ENCODE measurements at places on chromosomes 12 and 14. TPM values are rescaled to one million over a fixed set of nuclear protein-coding genes. Genes with fewer than 3 reads are reported as not detected.

Gene SLCO1B1
- not detected for total RNA-seq

Gene GLS2
- total RNA-seq = 2.4 TPM

DNA sequence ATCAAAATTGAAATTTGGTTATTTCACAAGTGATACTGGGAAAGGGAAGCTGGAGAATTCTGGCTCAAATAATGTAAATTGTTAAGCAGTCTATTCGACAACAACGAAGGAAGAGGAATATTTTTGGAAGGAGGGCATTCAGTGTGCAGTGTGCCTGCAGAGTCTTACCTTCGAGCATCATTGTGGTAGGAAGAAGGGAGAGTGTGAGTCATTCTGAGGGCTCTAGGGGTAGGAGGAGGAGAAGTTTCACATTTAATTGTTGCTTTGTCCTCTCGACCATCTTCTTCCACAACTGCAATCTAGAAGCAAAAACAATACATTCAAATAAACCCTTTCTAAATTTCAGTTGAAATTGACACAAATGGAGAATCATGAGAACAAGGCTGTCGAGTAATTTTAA lies 263.0 kb downstream of the ACSS3 start:
- H3K4me3 ChIP-seq = no peak overlapping the region
- DNase-seq = no peak
- H3K36me3 ChIP-seq = no peaks in the 10 kb centered on the region
- H3K4me1 ChIP-seq = no peaks in the 10 kb centered on the region

DNA sequence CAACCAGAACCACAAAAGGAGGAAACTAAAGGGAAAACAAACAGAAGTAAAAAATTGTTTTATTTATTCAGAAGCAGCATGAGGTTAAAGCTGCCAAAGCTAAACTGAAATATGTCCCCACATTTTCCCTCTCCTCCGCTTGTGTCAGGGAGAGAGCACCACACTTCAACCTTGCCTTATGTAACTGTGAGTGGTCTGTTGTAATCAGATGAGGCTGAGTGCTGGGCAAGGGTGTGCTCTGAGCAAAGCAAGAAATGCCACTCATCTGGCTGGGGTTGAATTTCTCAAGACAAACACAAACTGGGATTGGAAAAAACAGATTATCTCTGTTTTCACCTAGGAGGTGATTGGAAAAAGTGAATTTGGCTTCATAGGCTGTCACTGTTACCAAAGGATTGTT lies 12.2 kb downstream of the CAPZA3 start:
- DNase-seq = no peak
- no peaks in the 10 kb centered on the region for H3K27me3 ChIP-seq
- no peak overlapping the region for H3K27ac ChIP-seq
- no peaks in the 10 kb centered on the region for H3K36me3 ChIP-seq
- no peaks in the 10 kb centered on the region for H3K4me1 ChIP-seq

DNA sequence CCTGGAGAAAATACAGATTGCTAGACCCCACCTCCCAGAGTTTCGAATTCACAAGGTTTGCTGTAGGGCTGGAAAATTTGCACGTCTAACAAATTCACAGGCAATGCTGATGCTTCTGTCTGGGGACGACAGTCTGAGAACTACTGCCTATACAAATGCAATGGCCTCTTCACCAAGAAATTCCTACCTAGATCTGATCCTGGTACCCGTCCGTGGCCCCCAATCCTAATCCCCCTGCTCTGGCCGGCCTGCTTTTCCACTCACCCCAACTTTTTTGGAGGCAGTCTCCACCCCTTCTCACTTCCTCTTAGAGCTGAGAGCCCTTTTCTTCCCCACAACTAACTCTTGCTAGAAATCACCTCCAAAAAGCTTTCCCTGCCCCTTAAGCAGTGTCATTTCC lies 3.1 kb upstream of the SSH1 start:
- H3K27ac ChIP-seq = no peak overlapping the region
- peaks cover 4% of the 10 kb centered on the region for H3K27me3 ChIP-seq
- no peak for DNase-seq
- peaks cover 32% of the 10 kb centered on the region for H3K4me1 ChIP-seq
- no peak overlapping the region for H3K4me3 ChIP-seq

GRCh38 chr12:39571351-39571750 lies 48.3 kb downstream of the ABCD2 start:
- no peak overlapping the region for H3K27ac ChIP-seq
- H3K4me1 ChIP-seq = peaks cover 7% of the 10 kb centered on the region
- H3K27me3 ChIP-seq = no peaks in the 10 kb centered on the region
- no peak overlapping the region for H3K4me3 ChIP-seq
- DNase-seq = no peak
- H3K36me3 ChIP-seq = peaks cover 84% of the 10 kb centered on the region

- H3K27me3 ChIP-seq = no peaks in the 10 kb centered on the region
- H3K36me3 ChIP-seq = no peaks in the 10 kb centered on the region
- no peaks in the 10 kb centered on the region for H3K4me1 ChIP-seq
These were observed 38.8 kb upstream of the TDRD9 start for GRCh38 chr14:103889313-103890051.

- no peak overlapping the region for H3K4me3 ChIP-seq
- no peak overlapping the region for H3K27ac ChIP-seq
- H3K27me3 ChIP-seq = no peaks in the 10 kb centered on the region
- H3K4me1 ChIP-seq = no peaks in the 10 kb centered on the region
These were observed 103.7 kb downstream of the SLC38A1 start for GRCh38 chr12:46165191-46165590.

DNA sequence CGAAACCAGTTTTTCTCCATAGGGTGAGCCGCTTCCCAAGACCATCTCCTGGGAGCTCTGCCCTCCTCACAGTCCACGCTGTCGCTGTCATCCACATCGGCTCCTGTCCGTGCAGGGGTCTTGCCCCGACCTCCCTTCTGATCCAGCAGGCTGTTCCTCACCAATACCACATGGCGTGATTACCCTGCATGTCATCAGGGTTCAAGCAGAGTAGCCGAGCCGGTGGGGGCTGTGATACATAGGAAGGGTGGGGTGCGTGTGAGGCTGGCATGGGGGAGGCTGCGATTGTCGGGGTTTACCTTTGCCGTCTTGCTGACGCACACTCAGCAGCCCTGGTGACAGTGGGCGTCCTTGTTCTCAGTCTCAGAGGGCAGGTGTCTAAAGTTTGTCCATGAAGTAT lies 17.0 kb downstream of the TEDC1 start:
- H3K4me1 ChIP-seq = peaks cover 3% of the 10 kb centered on the region
- H3K36me3 ChIP-seq = no peaks in the 10 kb centered on the region
- no peak overlapping the region for H3K27ac ChIP-seq
- no peak for DNase-seq
- no peak overlapping the region for H3K4me3 ChIP-seq
- peaks cover 19% of the 10 kb centered on the region for H3K27me3 ChIP-seq

DNA sequence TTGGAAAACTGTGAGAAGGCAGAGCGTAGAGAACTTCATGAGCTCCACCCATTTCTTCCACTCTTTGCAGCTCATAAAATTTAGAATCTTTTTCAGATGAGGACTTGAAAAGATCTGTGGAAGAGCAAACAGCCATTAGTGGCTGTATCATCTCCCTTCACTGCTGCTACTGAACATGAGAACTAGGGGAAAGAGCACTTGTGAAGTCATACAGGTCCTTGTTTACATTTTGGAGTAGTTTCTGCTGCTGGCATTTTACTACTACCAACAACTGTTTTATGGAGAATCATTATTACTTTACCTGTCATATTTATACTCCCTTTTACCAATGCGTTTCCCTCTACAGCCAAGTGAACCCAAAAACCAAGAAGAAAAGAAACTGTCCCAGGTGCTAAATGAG lies 41.0 kb downstream of the RPGRIP1 start:
- no peak for DNase-seq
- H3K4me3 ChIP-seq = no peak overlapping the region
- H3K27ac ChIP-seq = no peak overlapping the region
- peaks cover 5% of the 10 kb centered on the region for H3K4me1 ChIP-seq
- H3K27me3 ChIP-seq = peaks cover 18% of the 10 kb centered on the region

Data from activated CD4-positive, alpha-beta T cell treated with anti-CD3 and anti-CD28 coated beads, Interleukin-2, amount 10 ng/mL, durations not matched to agents 24 days and 14 days (primary cell).